ENCODE measurements at places on chromosomes 2 and 18.

DNA sequence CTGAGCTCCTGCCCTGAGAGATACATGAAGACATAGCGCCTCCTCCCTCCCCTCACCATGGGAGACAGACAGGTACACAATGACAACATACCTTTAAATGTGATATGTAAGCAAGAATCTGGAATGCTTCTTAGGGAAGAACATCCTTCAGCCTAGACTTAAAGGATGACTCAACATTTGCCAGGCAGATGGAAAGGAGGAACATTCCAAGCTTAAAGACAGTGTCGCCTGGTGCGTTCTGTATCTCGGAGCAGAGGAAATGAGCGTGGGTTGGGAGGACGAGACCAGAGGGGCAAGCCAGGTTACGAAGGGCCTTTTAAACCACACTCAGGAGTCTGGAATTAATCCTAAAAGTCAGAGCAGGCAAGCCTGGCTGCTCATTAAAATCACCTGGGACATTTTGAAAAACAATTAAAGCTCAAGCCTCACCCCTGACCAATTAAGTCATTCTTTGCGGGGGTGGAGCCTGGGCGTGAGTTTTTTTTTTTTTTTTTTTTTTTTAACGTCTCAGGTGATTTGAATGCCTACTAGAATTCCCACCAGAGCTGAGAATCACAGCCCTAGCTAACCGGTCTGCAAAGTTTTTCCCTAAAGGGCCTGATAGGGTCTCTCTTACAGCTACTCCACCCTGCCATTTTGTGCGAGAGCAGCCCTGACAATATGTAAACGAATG, 131.2 kb upstream of the SEC11C start:
- no peak for DNase-seq

GRCh38 chr2:69138247-69138772, 125.3 kb downstream of the ANTXR1 start:
- DNase-seq = no peak

DNA sequence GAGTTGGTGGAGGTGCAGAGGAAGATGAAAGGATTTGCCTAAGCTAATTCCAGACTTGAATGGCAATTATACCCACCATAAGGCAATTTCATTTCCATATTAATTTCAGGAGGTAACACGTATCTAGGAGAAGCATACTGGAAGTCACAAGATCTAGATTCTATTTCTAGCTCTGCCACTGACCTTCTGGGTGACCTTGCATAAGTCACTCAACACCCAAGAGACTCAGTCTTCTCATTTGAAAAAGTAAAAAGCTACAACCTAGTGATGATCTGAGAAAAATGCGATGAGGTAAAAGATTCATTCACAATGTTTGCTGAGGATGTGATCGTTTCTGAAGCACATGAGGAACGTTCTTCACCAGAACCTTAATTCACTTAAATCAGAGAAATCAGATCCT, 55.9 kb downstream of the GRB14 start:
- no peak for DNase-seq

- no peak for DNase-seq
These were observed 274.9 kb upstream of the GALNT5 start for GRCh38 chr2:156982615-156983014.

DNA sequence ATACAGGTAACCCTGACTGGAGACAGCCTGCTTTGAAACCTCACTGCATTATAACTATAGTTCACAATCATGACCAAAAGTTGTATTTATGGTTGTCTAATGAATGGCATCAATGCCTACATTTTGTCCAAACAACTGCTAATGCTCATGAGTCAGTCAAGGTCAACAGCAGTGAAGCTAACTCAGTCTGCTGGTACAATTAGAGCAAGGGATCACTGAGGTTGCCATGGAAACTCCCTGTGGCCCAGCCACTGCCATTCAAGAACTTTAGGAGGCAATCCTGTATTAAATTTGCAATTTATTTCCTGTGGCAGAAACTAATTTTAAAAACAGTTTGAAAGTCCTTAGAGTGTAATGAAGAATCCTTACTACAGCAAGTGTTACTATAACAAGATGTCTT, 185.1 kb upstream of the SMAD7 start:
- no peak for DNase-seq

GRCh38 chr2:178109813-178110212, 2.4 kb upstream of the RBM45 start:
- peak; percentile 46 for DNase-seq

DNA sequence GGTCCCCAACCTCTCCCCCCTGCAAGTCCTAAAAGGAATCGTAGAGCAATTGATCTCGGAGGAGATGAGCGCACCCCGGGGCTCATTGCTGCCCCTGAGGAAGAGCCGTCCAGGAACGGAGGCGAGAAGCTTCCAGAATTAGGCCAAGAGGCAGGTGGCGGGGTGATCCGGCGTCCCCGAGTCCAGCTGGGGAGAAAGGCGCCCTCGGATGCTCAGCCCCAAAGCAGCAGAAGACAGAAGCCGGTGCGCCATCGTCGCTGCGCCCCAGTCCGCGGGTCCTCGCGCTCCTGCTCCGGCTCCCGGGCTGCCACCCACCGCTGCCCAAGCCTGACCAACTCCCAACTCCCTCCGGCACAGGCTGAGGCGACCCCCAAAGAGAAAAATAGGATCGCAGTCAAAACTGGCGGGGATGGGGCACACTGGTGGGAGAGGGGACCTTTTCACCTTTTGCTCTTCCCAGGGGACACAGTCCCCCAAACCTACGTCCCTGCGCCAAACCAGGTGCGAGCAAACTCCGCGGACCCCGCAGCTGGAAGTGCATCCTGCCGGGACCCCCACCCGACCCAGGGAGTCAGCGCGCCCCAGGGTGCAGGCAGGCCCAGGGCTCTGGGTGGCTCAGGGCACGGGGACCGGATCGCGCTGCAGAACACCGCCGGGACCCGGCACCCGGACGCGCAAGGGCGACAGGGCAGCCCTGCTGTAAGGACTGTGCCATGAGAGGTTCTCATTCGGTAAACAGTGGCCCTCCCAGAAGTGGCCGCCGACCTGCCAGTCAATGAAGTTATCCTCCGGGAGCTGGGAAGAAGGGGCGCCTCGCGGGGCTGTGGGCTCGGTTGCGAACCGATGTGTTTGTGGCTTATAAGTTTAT, 8.4 kb upstream of the MEIS1 start:
- DNase-seq = no peak

DNA sequence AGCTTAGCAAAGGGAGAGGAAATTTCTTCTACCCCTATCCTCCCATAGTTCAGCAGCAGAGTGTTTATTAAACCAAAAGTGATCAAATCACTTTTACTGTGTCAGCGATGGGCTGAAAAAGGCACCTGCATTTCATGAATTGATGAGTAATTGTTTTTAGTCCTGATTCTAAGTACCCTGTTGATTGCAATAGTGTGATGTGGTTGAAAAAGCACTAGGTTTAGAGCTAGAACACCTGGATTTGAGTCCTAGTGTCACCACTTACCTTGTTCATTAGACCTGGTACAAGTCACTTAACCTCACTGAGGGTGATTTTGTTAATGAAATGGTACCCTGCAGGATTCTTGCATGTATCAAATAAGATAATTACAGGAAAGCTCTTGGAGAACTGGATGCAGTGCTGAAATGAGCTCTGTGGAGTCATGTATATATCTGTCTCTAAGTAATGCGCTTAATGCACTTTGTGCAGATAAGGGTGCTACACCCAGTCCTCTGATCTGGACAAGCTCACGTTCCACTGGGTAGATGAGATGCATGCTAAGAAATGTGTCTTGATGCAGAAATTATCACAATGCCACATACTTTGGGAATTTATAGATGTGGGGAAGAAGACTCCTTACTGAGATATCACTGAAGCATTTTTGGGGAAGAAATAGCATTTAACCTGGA, 289.6 kb downstream of the PARD3B start:
- no peak for DNase-seq

DNA sequence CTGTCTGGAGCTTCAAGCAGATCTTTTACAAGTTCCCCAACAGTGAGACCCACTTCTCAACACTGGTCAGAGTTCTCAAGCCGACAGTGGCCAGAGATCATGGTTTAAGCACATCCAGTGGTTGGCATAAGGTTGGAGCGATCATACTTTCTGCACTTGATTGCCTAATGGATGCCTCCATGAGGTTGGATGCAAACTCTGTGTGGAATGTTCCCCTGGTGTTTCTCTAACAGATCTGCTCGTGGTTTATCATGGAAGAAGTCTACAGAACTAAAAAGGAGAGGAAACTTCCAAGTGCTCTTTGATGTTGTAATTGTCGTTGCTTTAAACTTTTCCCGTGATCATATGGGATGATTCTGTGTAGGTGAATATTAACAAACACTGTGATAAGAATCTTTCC, 60.7 kb downstream of the SH3RF3 start:
- no peak for DNase-seq

- DNase-seq = no peak
These were observed 25.8 kb upstream of the SLC14A2 start for GRCh38 chr18:45589356-45590035.

- DNase-seq = no peak
These were observed 44.2 kb upstream of the SPTBN1 start for GRCh38 chr2:54411801-54412354.

DNA sequence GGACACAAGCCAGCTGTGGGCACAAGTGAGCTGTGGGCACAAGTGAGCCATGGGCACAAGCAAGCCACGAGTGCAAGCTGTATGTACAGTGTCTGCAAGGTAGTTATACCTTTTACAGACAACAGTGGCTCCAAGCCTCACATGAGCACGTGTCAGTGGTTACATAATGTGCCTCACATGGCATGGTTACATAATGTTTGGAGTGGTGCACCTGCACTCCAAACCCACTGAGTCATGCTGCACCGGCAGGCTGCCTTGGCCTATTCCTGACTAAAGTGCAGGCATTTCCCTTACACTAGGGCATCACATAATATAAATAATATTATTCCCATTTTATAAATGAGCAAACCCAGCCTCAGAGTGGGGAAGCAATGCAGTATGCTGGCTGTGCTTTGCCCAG, 62.6 kb downstream of the MARCO start:
- peak; percentile 56 for DNase-seq

DNA sequence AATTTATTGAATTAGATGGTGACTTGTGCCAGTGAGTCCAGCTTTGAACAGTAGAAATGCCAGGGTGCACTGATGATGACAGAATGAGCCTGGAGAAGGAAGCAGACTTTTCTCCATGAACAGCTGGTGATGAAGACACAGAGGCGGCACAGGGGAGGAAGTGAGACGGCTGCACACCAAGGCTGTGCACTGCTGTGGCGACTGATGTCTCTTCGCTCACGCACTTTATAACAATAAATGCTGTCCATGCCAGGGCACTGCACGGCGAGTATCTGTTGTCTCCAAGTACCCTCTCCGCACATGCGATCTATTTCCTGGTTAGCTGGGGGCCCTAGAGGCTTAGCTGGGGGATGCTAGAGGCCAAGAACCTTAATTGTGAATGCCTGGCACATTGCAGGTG, 175.2 kb downstream of the TMEM200C start:
- DNase-seq = no peak

DNA sequence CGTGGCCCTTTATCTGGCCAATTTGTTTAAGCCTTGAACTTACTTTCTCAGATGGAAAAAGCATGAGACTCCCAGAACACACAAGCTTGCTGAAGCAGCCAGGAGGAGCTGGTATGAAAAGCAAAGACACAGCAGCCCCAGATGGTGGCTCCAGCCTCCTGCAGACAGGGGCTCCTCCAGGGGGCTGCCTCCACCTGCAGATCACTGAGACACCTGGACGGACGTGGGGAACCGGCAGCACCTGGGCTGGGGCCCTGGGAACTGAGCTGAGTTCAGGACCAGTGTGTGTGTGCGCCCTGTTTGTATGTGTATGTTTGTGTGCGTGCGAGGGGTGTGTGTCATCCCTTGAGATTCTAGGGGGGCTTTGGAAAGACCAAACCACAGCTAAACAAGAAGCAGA, 8.6 kb downstream of the CYS1 start:
- no peak for DNase-seq

DNA sequence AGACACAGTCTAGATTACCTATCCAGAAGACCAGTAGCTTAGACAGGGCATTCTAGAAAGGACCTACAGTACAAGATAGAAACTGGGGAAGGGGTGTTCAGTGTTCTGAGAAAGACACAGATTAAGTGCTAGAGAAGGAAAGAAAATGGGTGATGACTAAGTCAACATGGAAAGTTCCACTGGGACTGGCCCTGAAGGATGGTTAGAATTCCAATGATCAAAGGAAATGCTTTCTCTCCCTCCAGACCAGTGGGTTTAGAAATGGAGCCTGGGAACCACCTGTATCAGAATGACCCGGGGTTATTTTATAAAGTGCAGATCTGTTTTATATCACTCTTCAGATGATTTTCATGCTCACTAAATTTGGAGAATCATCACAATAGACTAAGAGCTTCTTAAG, 5.8 kb upstream of the COLEC12 start:
- DNase-seq = no peak

DNA sequence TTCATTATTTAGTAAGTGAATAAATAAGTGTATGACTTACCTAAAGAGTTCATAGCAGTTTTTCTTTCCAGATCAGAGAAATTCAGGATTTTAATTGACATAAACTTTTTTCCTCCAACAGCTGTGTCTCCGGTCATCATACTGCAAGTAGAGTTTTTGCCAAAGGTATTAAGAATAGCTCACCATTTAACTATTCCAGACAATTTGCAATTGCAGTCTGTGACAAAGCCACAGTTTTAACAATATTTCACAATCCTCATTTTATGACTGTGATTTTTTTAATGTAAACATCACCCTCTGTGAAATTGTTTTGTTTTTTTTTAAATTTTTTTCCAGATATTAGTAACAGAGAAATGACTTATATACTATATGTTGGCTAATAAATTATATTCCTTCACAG, 199.1 kb downstream of the TRIB2 start:
- DNase-seq = no peak

GRCh38 chr2:218307415-218308090, 15.2 kb upstream of the TMBIM1 start:
- no peak for DNase-seq

GRCh38 chr18:28905509-28905908, 728.6 kb upstream of the CDH2 start:
- no peak for DNase-seq

DNA sequence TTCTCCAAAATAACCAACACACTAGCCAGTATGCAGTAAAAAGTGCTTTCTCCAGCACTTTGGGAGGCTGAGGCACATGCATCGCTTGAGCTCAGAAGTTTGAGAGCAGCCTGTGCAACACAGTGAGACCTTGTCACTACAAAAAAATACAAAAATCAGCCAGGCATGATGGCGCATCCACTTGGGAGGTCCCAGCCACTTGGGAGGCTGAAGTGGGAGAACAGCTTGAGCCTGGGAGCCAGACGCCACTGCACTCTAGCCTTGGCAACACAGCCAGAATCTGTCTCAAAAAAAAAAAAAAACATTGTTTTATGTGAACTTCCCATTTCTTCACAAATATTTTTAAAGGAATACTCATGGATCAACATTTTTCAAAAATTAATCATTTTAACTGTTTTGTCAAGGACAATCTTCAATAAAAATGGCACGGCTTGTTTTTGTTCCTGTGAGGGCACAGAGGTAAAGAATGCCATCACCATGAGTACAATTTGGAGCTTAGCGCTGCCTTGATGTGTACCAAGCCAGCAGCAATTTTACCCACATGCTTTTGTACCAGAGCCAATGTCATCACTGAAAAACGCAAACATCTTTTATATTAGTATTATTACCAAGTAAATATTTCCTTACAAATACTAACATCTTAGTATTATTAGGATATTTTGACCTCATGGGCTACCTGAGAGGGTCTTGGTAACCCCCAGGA, 26.7 kb downstream of the RAB1A start:
- no peak for DNase-seq

GRCh38 chr2:20496076-20496872, 49.4 kb downstream of the RHOB start:
- no peak for DNase-seq

Measured in CD14-positive monocyte (primary cell).